NCI-H460 (cell line): ENCODE measurements at places on chromosomes 2 and 18. TPM values are rescaled to one million over a fixed set of nuclear protein-coding genes. Genes with fewer than 3 reads are reported as not detected.

Gene LYG1
- 0.43 and 0.69 TPM in 2 replicates for total RNA-seq

Gene THSD7B
- 0.02 TPM in 1 of 2 replicates, not detected in the other for total RNA-seq

DNA sequence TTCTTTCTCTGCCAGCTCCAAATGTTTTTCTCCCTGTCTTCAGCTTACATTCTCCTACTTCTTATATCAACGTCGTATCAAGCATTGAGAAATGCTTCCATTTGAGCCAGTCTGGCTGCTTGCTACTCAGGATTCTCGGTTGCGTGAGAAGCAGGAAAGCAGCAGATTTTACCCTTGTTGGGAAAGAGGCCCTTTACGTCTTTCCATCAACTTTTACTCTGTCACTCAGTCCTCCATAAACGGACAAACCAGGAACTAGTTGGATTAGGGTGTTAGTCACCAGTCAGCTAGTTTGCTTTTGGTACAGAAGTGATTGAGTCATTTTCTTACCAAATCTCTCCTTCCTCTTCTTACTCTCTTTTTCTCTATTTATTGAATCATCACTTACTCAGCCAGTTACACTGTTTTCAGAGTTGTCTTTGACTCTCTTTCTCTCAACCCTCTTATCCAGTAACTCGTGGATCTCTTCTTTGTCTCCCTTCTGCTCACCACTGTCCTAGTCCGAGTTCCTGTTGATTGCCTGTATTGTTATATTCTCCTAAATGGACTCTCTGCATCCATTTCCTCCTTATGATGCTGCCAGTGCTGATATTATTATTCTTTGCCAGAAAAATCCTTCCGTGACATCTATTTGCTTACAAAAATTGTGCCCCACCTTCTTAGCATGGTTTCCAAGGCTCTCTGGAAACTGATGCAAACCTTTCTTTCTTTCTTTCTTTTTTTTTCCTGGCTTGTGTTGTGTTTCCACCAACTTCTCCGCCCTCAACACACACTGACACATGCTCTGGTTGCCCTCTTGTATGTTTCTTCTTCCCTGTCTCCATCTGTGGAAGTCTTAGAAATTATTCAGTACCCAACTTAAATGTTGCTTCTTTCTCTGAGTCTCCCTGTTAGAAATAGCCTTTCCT, 61.5 kb downstream of the VRK2 start:
- DNase-seq: peak; percentile 95

Gene CHN1
- 27.7 and 28.7 TPM in 2 replicates for total RNA-seq

DNA sequence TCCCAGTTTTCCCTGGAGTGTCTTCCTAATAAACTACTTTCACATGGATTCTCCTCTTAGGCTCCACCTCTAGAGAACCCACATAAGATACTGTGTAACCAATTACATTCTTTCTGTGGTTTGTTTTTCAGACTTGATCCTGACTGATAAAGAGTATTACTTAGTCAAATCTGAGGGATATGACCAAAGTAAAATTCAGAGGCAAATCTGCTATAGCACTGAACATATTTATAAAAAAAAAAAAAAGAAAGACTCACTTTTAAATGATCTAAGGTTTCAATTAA, 13.9 kb downstream of the CKAP2L start:
- no peak for DNase-seq

- DNase-seq: no peak
Observed at GRCh38 chr18:35750929-35751328, 169.4 kb downstream of the GALNT1 start.
